Posterior cingulate gyrus (tissue), 11 donors: ENCODE measurements at places on chromosomes 6 and 20.
A peak's percentile ranks its signal among the peaks of the same experiment; 100 is the strongest.

- DNase-seq: no peak
These were observed 701.9 kb upstream of the MAP3K7 start for GRCh38 chr6:91288741-91289140.

DNA sequence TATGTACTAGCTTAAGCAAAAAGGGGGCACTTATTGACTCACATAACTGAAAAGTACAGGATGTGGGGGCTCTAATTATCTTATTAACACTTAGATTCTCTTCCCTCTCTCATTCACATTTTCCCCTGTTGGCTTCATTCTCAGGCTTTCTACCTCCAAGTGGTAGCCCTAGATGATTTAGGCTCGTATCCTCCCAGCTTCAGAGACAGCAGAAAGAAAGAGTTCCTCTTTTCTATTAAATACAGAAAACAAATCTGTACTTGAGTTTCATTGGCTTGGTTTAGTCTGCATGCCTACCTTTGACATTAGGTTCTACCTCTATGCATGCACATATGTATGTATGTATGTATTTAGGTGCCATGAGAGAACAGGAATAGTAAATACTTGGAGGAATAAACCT, 15.5 kb upstream of the E2F3 start:
- DNase-seq: no peak

- no peak for DNase-seq
These were observed 178.2 kb downstream of the FOXC1 start for GRCh38 chr6:1787894-1788293.

- DNase-seq: no peak
These were observed 170.3 kb upstream of the PDE10A start for GRCh38 chr6:165833355-165833754.

GRCh38 chr6:28863604-28864325, 60.0 kb downstream of the TRIM27 start:
- peak; percentile 95 for DNase-seq

- DNase-seq: no peak
These were observed 279.7 kb downstream of the RNGTT start for GRCh38 chr6:88683734-88684133.

DNA sequence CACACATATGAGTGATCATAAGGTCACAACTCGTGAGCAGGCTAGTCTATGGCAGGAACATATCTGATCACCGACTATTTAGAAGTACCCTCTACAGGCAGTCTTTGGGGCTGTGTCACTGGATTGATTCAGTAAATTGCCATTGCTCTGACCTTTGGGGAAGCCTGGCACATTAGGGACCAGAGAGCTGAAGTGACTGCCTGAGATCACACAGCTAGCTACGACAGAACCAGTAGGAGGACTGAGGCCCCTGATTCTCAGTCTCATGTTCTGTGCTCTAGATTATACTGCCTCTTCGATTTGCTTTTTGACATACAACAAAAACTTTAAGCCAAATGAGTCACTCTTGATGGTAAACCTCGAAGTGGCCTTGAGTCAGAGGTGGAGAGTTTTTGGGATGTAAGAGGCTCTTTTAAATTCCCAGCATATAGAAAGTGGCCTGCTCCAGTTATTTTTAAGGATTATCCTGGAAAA, 247.5 kb upstream of the SUPT3H start:
- no peak for DNase-seq

GRCh38 chr6:19408331-19408730, 428.8 kb upstream of the ID4 start:
- no peak for DNase-seq

DNA sequence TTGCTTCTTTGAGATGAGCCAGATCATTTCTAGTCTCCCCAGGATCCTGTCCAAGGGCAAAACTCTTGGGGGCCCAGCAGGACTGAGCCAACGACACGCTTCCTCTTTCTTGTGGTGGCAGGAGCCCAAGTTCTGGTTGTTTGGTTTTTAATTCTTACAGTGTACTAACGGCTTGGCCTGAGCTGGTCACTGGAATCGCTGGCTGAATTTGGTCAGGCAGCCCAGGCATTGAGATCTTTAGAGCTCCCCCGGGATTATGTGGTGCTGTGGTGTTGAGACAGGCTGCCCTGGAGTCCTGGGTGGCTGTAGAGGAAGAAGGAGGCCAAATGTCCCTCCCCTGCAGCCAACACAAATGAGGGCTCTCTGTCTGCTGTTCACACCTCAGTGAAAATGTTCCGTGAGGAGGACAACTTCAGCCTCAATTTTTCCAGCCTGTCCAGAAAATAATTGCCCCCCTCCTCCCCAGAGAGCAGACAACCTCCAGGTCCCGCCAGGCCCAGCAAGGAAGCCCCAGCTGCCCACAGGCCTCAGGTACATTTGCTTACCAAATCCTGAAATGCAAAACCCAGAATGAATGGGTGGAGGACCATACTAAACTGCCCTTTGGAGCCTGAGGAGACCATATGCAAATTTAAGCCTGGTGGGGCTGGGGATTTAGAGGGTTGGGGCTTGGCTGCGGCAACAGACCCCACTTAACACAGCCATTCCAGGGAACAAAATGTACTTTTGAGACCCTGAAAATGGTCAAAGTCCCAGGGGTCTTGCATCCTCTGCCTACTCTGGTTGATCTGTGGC, 23.6 kb downstream of the BNIP5 start:
- no peak for DNase-seq

DNA sequence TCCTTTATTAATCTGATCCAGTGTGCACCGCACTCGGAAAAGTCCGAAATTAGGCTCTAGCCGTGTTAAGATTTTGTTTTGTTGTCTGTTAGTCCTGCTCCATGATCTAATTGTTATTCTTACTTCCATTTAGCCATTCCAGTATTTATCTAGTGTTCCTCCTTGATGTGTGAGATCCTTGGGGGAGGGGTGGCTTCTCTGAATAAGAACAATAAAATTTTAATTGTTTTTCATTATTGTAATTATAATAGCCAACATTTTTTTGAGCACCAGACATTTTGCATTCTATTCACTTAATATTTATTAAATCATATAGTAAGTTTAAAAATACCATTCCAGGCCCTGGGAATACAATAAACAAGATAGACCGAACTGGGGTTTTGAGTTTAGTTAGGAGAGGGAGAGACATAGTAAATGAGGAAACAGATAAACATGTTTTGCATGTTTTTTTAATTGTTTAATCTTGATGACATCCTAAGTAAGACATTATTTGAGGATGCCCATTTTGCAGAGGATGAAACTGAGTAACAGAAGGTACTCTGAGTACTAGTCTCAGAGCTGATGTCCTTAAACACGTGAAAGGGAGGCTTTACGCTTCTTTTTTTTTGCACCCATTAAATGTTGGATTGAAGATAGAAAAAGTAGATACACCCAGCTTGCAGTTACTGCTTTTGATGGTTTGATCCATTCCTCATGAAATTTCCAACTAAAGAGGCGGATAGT, 1.2 kb downstream of the CBFA2T2 start:
- DNase-seq: no peak

DNA sequence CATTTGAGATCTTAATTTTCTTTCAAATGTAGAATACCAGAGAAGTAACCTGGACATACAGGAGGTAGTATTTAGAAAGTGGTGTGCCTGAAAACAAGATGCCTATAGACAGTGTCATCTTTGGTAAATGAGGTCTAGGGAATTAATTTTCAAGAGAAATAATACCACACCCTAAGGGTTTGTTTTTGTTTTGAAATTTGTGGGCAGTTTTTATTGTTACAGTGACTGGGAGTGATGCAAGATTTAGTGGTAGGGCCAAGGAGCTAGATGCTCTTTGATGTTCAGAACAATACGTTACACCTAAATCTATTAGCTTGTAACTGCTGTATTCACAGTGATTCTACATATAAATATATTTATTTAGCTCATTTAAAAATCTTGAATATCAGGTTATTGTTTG, 856.5 kb upstream of the MAP3K7 start:
- no peak for DNase-seq

GRCh38 chr6:25056130-25056529, 120.4 kb upstream of the RIPOR2 start:
- no peak for DNase-seq

DNA sequence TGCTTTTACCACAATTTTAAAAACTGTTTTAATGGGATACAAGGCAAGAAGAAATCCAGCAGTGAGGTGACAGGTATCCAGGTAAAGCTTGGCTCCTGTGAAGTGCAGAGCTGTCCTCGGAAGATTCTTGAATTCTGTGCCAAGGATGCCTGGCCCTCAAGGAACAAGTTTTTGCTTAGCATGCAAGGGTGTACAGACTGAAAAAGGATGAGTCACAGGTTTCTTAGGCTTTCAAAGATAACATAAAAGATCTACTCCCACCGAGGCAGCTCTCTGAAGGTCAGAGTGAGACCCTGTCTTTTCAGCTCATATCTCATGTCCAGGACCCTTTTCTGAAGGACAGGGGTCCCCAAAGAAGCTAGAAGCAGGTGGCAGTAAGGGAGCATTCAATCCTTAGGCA, 83.3 kb downstream of the CHD6 start:
- no peak for DNase-seq

DNA sequence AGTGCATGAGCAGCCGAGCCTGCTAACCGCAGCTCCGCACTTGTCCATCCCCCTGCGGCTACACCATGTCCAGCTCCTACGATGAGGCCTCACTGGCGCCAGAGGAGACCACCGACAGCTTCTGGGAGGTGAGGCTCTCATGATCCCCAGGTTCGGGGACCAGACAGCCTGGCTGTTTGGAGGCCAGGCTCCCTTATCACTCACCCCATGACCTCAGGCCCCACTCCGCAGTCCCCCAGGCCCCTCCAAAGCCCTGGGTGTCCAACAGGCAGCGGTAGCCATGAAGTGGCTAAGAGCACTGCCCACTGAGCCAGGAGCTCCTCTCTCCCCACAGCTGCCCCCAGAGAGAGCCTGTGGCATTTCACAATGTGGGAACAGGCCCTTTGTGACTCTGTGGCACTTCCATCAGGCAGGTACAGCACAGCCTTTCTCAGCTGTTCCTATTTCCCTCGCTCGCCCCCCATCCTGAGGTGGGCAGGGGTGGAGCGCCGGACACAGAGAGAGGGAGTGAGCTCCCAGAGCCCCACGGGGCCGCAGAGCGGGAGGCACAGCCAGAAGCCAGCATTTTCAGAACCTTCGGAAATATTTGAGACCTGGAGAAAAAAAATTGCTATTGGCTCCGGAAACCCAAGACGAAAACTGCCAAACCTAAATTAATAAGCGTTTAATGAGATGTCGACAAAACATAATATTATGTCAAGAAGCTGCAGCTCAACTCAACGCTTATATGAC, 29.7 kb downstream of the SPDEF start:
- DNase-seq: peak; percentile 72

GRCh38 chr6:161908872-161909271, 635.0 kb upstream of the AGPAT4 start:
- DNase-seq: no peak

DNA sequence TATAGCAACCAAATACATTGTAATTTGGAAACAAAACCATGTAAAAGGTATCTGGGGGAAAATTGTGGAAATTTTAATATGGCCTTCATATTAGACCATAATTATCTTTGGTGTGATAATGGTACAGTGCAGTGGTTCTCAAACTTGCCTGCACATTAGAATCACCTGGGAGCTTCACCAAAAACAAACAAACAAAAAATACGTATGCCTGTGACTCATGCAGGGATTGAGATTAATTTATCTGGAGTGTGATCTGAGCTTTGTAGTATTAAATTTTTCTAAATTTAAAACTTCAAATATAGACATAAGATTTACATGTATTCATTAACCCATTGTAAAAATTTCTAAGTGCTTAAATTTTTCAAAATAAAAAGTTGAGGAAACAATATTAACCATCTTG, 31.5 kb downstream of the ARHGAP18 start:
- DNase-seq: no peak

DNA sequence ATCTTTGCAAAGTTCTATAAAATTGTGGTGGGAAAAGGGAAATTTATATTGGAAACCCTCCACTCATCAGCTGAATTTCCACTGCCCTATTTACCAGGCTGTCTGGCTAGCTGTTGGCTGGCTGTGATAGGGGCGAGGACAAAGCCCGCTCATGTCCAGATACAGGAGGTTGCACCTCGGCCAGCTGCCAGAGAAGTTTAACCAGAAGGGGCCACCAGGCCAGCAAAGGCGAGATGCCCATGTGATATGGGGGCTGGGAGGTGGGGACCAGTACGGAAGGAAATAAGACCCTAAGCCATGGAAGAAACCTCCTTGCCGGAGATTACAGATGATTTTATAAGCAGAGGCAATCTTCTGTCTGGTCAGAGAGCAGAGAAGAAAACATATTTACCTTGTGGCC, 143.8 kb downstream of the FNDC1 start:
- DNase-seq: no peak

GRCh38 chr20:26207237-26207966, 510.7 kb upstream of the ZNF337 start:
- no peak for DNase-seq

DNA sequence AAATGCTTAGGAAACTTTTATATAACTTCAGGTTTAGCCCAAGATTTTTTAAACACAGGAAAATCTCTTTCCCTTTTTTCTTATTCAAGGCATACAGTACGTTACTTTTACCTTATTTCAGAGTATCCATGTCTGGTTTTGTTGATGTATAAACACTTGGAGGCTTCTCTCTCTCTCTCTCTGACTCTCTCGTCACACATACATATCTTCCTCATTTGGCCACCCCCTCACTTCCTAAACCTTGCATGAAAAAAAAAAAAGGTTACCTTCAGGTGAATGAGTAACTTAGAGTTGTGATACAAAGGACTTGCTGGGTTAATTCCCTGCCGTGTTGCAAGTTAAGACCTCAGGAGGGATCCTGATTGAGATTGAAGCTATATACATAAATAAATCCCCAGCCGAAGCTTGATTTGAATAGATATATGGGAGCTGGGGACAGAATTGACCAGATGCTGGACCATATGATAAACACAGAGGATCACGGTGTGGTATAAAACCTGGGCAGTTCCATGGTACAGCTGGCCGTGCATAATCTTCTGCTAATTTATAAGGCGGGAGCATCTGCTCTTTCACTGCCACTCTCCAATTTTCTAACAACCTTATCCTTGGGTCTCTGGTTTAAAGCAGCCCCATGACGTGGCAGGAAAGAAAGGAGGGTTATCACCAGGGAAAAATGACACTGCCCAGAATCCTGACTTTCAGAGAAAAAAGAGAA, 55.1 kb upstream of the IL20RA start:
- no peak for DNase-seq

DNA sequence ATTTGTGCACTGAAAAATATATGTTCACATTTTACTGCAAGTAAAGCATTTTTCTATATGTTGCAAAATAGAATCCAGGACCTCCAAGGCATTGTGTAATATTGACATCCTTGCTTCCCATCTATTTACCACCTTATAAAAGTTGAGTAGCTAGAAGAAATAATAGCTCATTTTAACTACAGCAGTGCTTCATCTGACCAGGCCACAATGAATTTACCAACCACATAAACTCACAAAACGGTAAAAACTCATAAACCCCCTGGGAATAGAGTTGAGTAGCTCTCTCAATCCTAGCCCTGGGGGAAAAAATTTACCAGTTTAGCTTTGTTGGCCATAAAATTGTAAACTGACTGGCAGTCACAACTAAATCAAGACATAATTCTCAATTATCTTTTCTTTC, 3.9 kb downstream of the ATXN1 start:
- no peak for DNase-seq
